ENCODE measurements at places on chromosomes 3 and 15.
A peak's percentile ranks its signal among the peaks of the same experiment; 100 is the strongest.

DNA sequence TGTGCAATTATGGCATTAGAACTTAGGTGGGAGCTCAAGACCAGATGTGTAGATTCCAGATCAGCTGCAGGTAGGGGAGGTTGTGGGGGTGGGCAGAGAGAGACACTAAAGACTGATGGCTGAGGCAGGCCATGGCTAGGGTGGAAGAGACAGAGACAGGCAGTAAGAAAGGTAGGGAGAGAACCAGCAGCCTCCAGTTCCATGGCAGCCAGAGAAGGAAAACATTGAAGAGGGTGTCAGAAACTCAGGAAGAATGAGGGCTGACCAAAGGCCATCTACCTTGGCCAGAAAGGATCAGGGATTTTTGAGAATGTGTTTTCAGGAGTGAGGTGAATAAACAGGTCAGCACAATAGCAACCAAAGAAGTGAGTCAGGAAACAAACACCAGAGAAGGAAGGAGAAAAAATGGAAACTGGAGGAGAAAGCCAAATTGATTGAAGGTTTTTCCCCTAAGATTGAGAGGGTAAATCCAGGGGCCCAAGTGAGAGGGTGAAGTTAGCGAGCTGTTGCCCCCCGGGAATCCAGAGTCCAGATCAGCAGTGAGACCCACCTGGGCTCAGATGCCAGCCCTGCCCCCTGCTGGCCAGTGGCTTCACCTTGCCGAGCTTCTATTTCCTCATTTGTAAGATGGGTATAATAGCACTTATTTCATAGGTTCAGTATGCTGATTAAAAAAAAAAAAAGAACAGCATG is 41.0 kb downstream of the ABHD2 start:
- no peak overlapping the region for H3K27ac ChIP-seq
- no peaks in the 10 kb centered on the region for H3K27me3 ChIP-seq
- peak; percentile 78 for DNase-seq

GRCh38 chr3:122918576-122919290 is 108.8 kb downstream of the SEMA5B start:
- H3K27me3 ChIP-seq = peaks cover 15% of the 10 kb centered on the region
- no peak for DNase-seq
- no peak overlapping the region for H3K4me3 ChIP-seq

DNA sequence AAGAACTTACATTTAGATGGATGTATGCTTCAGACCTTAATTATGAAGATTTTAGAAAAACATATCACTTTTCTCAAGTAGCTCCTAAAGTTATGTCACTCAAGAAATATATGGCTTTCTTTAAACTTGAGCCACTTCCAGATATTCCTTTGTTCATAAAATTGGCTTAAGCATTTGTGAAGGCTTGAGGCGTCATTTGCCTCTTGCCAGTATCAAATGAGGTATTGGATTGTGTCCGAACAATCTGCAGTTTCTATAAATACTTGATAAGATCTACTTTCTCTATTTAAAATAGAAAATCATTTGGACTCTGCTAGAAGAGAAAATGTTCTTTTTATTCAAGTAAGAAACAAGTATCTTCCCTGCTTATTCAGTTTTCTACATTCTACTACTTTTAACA is 102.6 kb downstream of the RSL24D1 start:
- no peak overlapping the region for H3K27ac ChIP-seq
- H3K4me1 ChIP-seq = no peaks in the 10 kb centered on the region
- peaks cover 7% of the 10 kb centered on the region for H3K27me3 ChIP-seq
- no peak overlapping the region for H3K4me3 ChIP-seq

GRCh38 chr15:63374686-63375520 is 6.7 kb downstream of the CA12 start:
- no peak overlapping the region for H3K27ac ChIP-seq
- H3K27me3 ChIP-seq = peaks cover 19% of the 10 kb centered on the region
- no peak overlapping the region for H3K4me3 ChIP-seq
- peak; percentile 65 for DNase-seq

DNA sequence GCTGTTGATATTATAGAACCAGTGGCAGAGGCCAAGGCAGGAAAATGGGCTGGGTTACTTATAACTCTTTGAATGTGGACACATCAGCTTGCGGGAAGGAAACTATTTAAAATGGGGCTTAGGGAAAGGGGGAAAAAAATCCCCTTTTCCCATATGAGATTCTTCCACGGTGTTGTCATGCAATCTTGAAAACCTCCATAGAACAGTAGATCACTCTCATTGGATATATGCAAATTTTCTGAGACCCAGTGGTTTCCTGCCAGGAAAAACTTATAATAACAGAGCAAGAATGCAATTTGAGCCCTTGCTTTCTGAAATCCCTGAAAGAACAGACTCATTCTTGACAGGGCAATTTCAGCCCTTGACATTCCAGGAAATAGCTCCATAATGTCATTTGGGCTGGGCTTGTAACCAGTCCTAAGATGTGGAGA is 31.1 kb downstream of the TMEM212 start:
- H3K4me1 ChIP-seq = peaks cover 8% of the 10 kb centered on the region
- no peak overlapping the region for H3K27ac ChIP-seq
- DNase-seq = no peak

All from activated CD8-positive, alpha-beta T cell treated with anti-CD3 and anti-CD28 coated beads for 36 hours (primary cell).